ENCODE measurements at places on chromosomes 3 and 15. TPM values are rescaled to one million over a fixed set of nuclear protein-coding genes. Genes with fewer than 3 reads are reported as not detected.

ESYT3 gene
- 0.72 TPM for polyA plus RNA-seq

SNTN gene
- polyA plus RNA-seq, result not detected

CCPG1 gene
- 69.4 TPM for polyA plus RNA-seq

CAPN7 gene
- polyA plus RNA-seq, result 14.5 TPM

MFGE8 gene
- 1,008 TPM for polyA plus RNA-seq

GOLGA8Q gene
- 4.6 TPM for polyA plus RNA-seq

CTXN2 gene
- polyA plus RNA-seq, result not detected

ALAS1 gene
- polyA plus RNA-seq, result 16.5 TPM

PXYLP1 gene
- 5.8 TPM for polyA plus RNA-seq

ANKRD63 gene
- polyA plus RNA-seq, result not detected

Data from aorta (tissue), 5 donors.